ENCODE measurements at places on chromosomes 4 and X.

GRCh38 chr4:15331930-15332329 is 95.9 kb upstream of the C1QTNF7 start:
- DNase-seq: no peak

- no peak for DNase-seq
These were observed 3.2 kb upstream of the OTUD4 start for GRCh38 chr4:145183581-145183980.

GRCh38 chr4:99572527-99573240 is 1.9 kb upstream of the MTTP start:
- no peak for DNase-seq

- no peak for DNase-seq
These were observed 19.4 kb downstream of the VGLL1 start for GRCh38 chrX:136551410-136551809.

- no peak for DNase-seq
These were observed 710.7 kb upstream of the FAM241A start for GRCh38 chr4:111434586-111434985.

GRCh38 chrX:3548765-3549391 is 164.6 kb downstream of the PRKX start:
- DNase-seq: no peak

DNA sequence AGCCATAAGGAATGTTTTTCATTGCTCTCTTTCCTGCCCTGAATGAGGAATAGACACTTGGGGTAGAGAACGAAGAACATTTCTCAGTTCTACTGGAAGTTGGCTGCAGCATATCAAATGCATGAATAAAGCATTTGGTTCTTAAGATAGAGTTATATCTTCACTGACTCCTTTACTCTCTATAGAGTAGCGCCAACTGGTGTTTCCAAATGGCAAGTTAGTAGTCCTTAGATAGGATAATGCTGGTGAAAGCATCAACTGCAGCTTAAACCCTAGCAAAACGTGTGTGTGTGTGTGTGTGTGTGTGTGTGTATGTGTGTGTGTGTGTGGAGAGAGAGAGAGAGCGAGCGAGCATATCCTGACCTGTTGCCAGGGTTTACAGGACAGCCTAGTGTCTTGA is 62.2 kb upstream of the FRMPD4 start:
- DNase-seq: no peak

GRCh38 chr4:105551965-105552746 is at the start of gene ARHGEF38:
Gene ARHGEF38, plus strand, starts transcription at chr4:105552620. Its CDS starts 146 bp downstream, at chr4:105552766.
- DNase-seq: no peak

DNA sequence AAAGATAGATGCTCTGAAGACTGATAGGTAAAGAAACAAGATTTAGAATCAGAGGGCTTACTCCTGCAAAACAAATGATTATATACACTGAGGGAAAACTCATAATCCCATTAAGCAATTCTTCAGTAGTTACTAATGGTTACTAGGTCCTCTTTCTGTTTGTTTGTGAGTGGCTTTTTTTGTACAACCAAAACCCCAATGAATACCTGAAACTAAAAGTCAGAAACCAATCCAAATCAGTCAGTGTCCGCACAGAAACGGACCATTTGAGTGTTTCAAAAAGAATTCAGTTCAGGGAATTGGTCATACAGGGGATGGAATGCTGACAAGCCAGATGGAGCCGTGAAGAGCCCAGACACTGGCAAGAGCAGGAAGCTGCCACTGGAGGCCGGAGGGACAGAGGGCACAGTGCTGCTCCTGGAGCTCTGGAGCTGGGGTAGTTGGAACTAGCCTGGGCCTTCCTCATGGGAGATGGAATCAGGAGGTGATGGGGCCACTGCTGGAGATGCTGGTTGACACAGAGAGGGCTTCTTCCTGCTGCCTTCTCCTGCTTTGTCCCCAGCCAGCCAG is 31.9 kb downstream of the SETD7 start:
- no peak for DNase-seq

- DNase-seq: no peak
These were observed 1.6 kb downstream of the FAM13A start for GRCh38 chr4:89055157-89056080.

GRCh38 chr4:7754565-7755262 is 184.9 kb downstream of the AFAP1 start:
- no peak for DNase-seq

GRCh38 chr4:83862471-83862870 is 326.6 kb downstream of the GPAT3 start:
- no peak for DNase-seq

- no peak for DNase-seq
These were observed 144.8 kb downstream of the COL25A1 start for GRCh38 chr4:109157696-109158095.

- DNase-seq: no peak
These were observed 93.2 kb downstream of the WFS1 start for GRCh38 chr4:6362896-6363295.

GRCh38 chr4:31461421-31461820 is 741.3 kb downstream of the PCDH7 start:
- no peak for DNase-seq

DNA sequence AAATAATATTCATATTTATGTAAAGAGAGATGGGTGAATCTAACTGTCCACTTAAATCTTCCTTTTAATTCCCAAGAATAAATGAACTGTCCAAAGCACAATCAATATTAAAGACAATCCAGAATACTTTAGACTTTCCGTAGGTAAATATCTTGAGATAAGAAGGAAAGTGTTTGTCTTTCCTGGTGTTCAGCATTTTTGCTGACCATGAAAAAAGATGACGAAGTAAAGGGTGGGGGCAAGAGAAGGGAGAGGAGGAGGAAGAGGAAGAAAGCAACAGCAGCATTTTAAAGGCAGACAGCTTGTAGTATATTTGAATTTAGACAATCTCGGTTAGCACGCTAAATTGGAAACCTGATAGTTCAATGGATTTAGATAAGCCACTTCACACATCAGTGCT is 498.2 kb downstream of the KCNIP4 start:
- DNase-seq: no peak

DNA sequence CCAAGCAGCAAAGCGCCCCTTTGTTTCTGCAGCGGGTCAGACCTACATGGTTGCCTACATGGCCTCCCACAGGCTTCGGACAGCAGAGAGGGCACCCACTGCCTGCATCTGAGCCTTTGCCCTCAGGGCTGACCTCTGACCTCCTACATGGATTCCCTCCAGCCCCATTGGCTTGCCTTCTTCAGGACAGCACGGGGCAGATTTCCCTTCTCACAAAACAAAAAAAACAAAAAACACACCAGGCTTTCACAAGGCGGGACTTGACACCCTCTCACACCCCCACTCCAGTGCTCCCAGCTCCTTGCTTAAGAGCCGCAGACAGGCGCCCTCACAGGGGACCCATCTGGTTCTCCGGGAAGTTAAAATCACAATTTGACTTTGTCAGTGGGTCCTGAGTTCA is 32.9 kb downstream of the ZFYVE28 start:
- no peak for DNase-seq

- no peak for DNase-seq
These were observed 19.4 kb downstream of the RPS6KA6 start for GRCh38 chrX:84168574-84168973.

GRCh38 chr4:185592845-185593488 is 57.7 kb upstream of the PDLIM3 start:
- no peak for DNase-seq

GRCh38 chrX:115023811-115024210 is 6.4 kb upstream of the IL13RA2 start:
- DNase-seq: no peak

DNA sequence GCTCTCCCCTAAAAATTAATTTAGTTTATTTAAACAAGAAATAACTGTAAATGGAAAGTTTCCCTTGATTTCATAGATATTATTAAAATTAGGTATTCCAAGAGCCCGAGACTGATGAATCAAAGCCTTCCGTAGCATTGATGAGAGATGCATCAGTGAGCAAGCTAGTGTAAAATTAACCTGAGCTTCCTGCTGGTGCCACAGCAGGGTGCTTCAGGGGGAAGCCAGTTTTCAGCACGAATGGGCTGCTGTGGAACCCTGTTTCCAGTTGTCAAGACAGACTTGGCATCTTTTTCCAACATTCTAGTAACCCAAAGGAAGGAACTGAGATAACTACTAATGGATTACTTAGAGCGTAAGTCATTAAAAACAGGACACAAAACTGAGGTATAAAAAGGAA is 221.7 kb downstream of the RBMX2 start:
- DNase-seq: no peak

DNA sequence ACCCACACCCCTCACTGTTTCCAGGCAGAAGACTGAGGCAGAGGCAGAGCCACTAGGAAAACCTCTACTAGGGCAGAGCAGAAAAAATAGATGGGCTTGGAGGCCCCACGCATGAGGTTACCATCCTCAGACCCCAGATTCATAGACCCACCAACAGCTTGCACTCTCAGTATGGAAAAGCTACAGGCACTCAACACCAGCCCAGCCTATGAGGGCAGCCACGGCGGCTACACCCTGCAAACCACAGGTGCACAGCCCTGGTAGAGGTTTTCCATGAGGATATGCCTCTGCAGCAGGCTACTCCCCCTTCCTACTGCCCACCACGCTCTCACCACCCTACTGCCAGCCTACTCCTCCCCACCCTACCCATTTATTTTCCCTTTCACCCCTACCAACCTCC is 235.1 kb downstream of the CWH43 start:
- DNase-seq: no peak

- DNase-seq: no peak
These were observed 312.0 kb upstream of the MAGEB2 start for GRCh38 chrX:29903360-29903759.

DNA sequence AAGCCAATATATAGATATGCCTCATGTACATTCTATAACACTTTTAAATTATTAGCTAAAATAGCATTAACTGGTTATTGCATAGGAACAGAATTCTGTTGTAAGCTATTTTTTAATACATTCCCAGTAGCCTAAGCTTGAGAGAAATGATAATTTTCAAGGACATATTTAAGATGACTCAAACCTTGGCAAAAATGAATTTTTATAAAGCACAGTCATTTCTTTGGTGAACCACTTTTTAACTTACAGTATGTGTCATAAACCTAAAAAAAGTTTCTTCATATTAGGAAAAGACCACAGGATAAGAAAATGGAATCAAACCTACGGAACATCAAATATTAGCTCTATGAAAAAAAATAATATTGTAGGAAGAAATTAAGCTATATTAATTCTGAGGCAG is 986.3 kb downstream of the STIM2 start:
- DNase-seq: no peak

DNA sequence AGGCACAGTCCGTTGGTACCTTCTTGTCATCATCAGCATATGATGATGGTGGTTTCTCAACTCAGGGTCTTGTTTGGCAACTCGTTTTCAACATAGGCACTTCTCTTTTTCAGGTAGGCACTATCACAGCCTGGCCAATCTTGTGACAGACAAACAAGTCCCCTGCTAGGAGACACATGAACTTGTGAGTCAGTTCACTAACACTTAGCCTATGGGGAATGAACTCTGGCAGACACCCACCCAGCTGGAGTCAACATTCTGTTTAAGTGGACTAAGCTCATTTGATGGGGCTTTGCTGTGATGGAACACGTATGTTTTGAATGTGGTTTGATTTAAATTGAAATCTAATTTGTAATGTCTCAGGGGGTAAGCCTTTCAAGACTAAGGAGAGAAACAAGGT is 100.7 kb upstream of the MAMLD1 start:
- DNase-seq: no peak

GRCh38 chrX:136064661-136065043 is 79.4 kb downstream of the SLC9A6 start:
- no peak for DNase-seq

GRCh38 chrX:147559191-147559590 is 352.5 kb upstream of the FMR1 start:
- no peak for DNase-seq

DNA sequence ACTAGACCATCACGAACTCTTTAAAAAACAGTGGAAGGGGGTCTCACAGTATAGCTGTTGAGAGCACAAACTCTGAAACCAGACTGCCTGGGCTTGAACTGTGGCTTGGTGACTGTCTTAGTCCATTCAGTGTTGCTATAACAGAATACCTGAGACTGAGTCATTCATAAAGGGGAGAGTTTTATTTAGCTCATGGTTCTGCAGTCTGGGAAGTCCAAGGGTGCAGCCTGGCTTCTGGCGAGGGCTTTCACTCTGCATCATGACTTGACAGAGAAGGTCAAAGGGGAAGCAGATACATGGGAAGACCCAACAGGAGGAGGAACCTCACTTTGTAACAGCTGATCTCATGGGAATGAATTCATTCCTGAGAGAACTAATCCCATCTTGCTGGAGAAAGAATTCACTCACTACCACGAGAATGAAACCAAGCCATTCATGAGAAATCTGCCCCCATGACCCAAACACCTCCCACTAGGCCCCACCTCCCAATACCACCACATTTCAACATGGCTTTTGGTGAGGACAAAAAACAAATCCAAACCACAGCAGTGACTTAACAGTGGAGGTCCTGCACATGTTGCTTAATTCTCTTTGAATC is 116.7 kb upstream of the STOX2 start:
- DNase-seq: no peak

DNA sequence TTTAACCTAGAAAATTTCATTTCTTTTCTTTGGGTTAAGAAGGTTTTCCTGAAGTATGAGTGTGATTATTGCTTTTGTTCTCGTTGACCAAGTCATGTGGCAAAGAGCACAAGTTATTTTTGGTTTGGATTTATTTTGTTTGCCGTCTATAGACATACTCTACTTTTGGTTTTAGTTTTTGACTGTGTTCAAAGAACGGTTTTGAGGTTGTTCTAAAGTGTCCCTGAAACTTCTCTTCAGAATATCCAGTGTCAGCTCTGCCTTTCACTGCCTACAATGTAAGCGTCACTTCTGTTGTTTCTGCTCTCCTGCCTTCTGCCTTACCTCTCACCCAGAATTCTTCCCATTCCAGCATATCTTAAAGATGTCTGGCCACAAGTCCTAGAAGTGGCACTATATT is 812.2 kb downstream of the C4orf33 start:
- no peak for DNase-seq

DNA sequence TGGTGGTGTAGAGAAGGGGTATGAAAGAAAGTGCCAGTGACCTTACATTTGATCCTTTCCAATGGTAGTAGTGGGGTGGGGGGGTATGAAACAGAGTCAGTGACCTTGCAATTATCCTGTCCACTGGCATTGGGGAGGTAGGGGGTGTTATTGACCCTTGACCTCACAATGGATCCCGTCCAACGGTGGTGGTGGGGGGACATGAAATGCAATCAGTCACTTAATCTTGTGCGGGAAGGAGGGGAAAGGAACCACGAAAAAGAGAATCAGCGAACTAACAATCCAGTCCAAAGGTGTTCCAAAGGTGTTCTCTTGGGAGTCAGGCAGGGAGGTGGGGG is 619 bp upstream of the PDK3 start:
- DNase-seq: no peak

GRCh38 chrX:49250066-49250465 is 14.4 kb downstream of the FOXP3 start:
- DNase-seq: no peak

Measured in Panc1 (cell line).